Sigmoid colon (tissue), 7 donors: ENCODE measurements at places on chromosomes 2 and 18. TPM values are rescaled to one million over a fixed set of nuclear protein-coding genes. Genes with fewer than 3 reads are reported as not detected.

The CNDP1 gene
- total RNA-seq, result not detected

The CCDC148 gene
- 0.36 TPM for total RNA-seq

The C1GALT1C1L gene
- total RNA-seq, result 2.7 TPM

The GKN1 gene
- not detected for total RNA-seq

The GRB14 gene
- total RNA-seq, result 19.8 TPM

The ELOA2 gene
- total RNA-seq, result not detected

The KIF1A gene
- total RNA-seq, result 1.3 TPM

The NEU2 gene
- not detected for total RNA-seq

The LCLAT1 gene
- total RNA-seq, result 10.7 TPM

The TBR1 gene
- total RNA-seq, result not detected

The TNFRSF11A gene
- 2.1 TPM for total RNA-seq

The TUBA3D gene
- total RNA-seq, result not detected

GRCh38 chr2:204277226-204277625 is 268.0 kb upstream of the PARD3B start:
- no peak overlapping the region for H3K4me3 ChIP-seq
- no peak overlapping the region for H3K27ac ChIP-seq
- H3K27me3 ChIP-seq, result no peaks in the 10 kb centered on the region
- no peaks in the 10 kb centered on the region for H3K36me3 ChIP-seq
- no peak for DNase-seq

GRCh38 chr2:33893824-33894223 is 294.7 kb upstream of the FAM98A start:
- H3K4me3 ChIP-seq, result no peak overlapping the region
- no peaks in the 10 kb centered on the region for H3K27me3 ChIP-seq
- H3K27ac ChIP-seq, result no peak overlapping the region
- H3K4me1 ChIP-seq, result no peaks in the 10 kb centered on the region

- no peak overlapping the region for H3K27ac ChIP-seq
- DNase-seq, result no peak
- no peak overlapping the region for H3K4me3 ChIP-seq
- no peaks in the 10 kb centered on the region for H3K27me3 ChIP-seq
Measured at GRCh38 chr2:15660491-15661294, 69.0 kb downstream of the DDX1 start.

- H3K27ac ChIP-seq, result peak overlapping the region; percentile 63
- H3K27me3 ChIP-seq, result no peaks in the 10 kb centered on the region
- H3K4me1 ChIP-seq, result peaks cover 26% of the 10 kb centered on the region
- no peaks in the 10 kb centered on the region for H3K36me3 ChIP-seq
- DNase-seq, result no peak
- H3K4me3 ChIP-seq, result no peak overlapping the region
Measured at GRCh38 chr2:12896318-12896982, 179.7 kb downstream of the TRIB2 start.

GRCh38 chr18:77197073-77197472 is 52.6 kb upstream of the GALR1 start:
- H3K36me3 ChIP-seq, result no peaks in the 10 kb centered on the region
- no peak overlapping the region for H3K4me3 ChIP-seq

GRCh38 chr2:162035981-162036380 is 38.0 kb downstream of the DPP4 start:
- H3K4me1 ChIP-seq, result no peaks in the 10 kb centered on the region
- no peaks in the 10 kb centered on the region for H3K27me3 ChIP-seq
- no peak for DNase-seq
- no peak overlapping the region for H3K27ac ChIP-seq

DNA sequence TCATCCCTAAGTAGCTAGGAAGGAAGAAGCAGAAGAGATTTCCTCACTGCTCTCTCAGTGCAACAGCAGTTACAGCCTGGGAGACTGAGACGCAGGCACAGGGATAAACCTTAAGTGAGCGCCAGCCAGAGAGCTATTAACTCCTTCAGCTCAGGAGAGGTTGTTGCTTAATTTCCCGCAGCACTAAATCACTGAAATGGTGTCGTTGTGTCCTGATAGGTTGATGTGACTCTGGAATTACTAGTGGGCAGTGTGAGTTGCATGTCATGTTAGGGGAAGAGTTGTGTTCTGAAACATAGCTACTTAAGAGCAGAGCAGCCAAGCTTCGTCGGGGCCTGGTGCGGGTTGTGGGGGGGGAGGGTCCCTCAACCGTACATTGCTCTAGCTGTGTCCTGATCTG is 225.8 kb downstream of the NAPG start:
- H3K36me3 ChIP-seq, result no peaks in the 10 kb centered on the region
- H3K4me3 ChIP-seq, result no peak overlapping the region
- DNase-seq, result no peak
- H3K27me3 ChIP-seq, result no peaks in the 10 kb centered on the region

GRCh38 chr2:64675860-64676259 is 22.1 kb upstream of the SERTAD2 start:
- H3K4me3 ChIP-seq, result no peak overlapping the region
- no peaks in the 10 kb centered on the region for H3K27me3 ChIP-seq
- DNase-seq, result no peak
- H3K27ac ChIP-seq, result no peak overlapping the region
- no peaks in the 10 kb centered on the region for H3K4me1 ChIP-seq
- no peaks in the 10 kb centered on the region for H3K36me3 ChIP-seq

GRCh38 chr2:127508631-127509034 is 17.7 kb downstream of the IWS1 start:
- peak; percentile 85 for DNase-seq
- no peaks in the 10 kb centered on the region for H3K27me3 ChIP-seq
- peaks cover 18% of the 10 kb centered on the region for H3K4me1 ChIP-seq
- peaks cover 22% of the 10 kb centered on the region for H3K36me3 ChIP-seq
- peak overlapping the region; percentile 71 for H3K27ac ChIP-seq

DNA sequence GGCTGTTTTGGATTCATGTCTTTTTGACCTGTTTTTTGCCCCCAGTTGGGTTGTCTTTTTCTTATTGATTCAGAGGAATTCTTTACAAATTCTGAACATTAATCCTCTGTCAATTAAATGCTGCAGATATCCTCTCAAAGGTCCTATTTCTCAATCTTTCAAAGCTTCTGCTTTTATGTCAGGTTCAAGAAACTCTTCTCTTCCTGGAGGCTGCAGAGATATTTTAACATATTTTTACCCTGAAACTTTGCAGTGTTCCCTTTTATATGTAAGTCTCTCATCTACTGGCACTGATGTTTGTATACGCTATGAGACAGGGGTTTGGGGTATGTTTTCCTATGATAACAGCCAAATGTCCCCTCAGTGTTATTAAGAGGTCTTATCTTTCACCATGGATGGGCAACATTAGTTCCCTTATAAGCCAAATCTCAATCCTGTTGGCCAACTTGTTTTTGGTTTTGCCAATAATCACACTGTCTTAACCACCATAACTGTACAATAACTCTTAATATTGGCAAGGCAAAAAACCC is 159.3 kb downstream of the HDAC4 start:
- no peaks in the 10 kb centered on the region for H3K27me3 ChIP-seq
- H3K4me1 ChIP-seq, result peaks cover 86% of the 10 kb centered on the region
- peak overlapping the region; percentile 80 for H3K27ac ChIP-seq
- H3K4me3 ChIP-seq, result no peak overlapping the region
- no peaks in the 10 kb centered on the region for H3K36me3 ChIP-seq

DNA sequence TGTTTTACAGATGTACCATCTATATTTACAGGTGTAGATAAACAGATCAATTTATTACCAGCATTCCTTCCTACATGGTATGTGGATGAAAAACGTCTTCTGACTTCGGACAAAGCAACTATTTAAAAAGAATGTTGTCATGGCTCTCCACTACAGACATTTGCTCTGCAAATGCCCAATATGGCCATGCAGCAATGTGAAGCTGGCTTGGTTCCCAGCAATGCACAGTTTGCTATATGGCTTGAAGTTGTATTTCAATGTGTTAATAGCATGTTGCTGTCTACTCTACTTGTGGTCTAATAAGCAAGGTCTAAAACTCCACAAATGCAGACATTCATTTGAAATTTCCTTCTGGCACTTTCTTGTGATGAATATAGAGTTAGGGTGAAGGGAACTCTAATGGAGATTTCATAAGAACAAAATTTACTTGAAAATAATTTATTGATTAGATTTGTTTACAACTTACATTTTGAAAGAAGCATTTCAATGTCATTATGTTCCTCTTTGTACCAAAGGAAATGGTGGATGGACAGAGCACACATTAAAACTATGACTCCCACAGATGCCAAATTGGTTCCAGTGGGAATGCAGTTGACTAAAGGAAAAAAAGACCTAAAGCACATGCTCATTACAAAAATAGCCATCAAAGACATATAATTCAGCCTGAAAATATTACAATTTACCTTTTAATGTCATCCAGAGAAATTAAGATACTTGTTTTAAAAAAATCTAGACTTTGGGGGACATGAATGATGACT is 234.0 kb downstream of the DYM start:
- no peak for DNase-seq
- no peaks in the 10 kb centered on the region for H3K36me3 ChIP-seq
- peak overlapping the region; percentile 19 for H3K27ac ChIP-seq

DNA sequence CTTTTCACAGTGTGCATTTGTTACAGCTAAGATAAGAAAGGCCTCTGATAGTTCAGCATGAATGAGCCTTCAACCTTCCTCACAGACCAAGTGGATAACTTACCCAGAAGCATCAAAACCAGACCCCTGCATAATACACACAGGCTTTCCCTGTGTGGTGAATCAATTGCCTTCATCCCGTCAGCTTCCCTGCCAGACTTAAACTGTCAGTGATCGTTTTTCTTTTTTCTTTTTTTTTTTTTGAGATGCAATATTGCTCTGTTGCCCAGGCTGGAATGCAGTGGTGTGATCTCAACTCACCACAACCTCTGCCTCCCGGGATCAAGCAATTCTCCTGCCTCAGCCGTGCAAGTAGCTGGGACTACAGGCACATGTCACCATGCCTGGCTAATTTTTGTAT is 20.5 kb upstream of the SLC35F5 start:
- H3K36me3 ChIP-seq, result no peaks in the 10 kb centered on the region
- no peaks in the 10 kb centered on the region for H3K4me1 ChIP-seq
- no peak overlapping the region for H3K4me3 ChIP-seq
- H3K27me3 ChIP-seq, result no peaks in the 10 kb centered on the region

GRCh38 chr2:112481050-112481527 is 867 bp upstream of the TTL start:
- H3K27ac ChIP-seq, result peak overlapping the region; percentile 86
- H3K27me3 ChIP-seq, result no peaks in the 10 kb centered on the region
- no peaks in the 10 kb centered on the region for H3K36me3 ChIP-seq
- peaks cover 30% of the 10 kb centered on the region for H3K4me1 ChIP-seq

DNA sequence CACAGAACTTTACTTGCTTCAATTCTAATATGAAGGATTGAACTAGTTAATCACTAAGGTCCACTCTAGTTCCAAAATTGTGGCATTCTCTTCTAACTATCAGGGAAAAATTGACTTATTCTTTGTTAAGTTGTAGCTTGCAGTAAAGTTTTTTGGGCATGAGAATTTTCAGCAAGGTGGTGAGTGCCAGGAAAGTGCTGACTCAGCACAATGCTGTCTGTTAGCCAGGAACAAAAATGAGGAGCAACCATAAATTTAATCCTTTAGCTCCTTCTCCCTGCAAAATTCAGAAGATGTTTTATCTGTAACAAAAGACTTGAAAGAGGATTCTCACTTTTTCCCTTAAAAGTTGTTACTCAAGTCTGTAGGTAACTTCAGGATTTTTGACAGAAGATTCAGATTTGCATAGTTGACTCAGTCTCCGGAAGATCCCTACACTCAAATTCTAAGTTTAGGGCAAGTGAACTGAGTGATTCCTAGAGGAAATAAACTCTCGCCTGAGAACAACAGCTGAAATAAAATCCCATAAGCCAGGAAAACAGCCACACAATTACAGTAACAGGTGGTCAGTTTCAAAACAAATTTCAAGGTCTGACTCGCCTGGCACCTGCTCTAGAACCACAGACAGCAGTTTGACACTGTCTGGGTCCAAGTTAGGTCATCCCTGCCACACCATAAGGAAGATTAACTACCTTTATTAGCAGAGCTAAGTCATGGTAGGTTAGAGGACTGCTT is 20.2 kb upstream of the DARS1 start:
- H3K36me3 ChIP-seq, result no peaks in the 10 kb centered on the region
- peaks cover 3% of the 10 kb centered on the region for H3K4me1 ChIP-seq
- H3K27me3 ChIP-seq, result no peaks in the 10 kb centered on the region
- no peak overlapping the region for H3K4me3 ChIP-seq
- H3K27ac ChIP-seq, result no peak overlapping the region

- DNase-seq, result no peak
- peaks cover 43% of the 10 kb centered on the region for H3K4me1 ChIP-seq
- no peak overlapping the region for H3K27ac ChIP-seq
- no peaks in the 10 kb centered on the region for H3K27me3 ChIP-seq
- H3K36me3 ChIP-seq, result no peaks in the 10 kb centered on the region
Measured at GRCh38 chr18:51188024-51188701, 9.3 kb downstream of the MEX3C start.

DNA sequence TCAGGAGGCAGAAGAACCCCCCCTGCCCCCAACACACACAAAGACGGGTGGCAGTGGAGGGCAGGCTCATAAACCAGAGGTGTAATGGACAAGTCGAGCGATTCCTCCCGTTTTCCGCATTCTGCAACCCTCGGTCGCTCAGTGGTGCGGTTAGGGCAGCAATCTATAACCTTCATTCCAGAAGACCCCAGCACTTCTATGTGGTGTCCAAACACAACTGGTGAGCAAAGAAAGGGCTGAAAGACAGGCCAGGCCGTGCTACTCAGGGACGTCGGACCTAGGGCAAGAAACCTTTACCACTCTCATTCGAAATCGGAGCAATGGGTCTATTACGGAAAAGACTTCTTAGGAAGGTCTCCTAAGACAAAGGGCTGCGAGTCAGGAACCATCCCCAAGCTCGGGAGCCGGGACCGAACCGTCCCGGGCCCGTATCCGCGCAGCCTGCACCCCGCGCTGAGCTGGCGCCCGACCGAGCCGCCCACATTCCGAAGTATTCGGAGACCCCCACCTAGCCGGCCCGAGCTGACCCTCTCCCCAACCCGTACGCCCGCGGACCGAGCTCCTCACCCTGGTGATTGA is 568 bp downstream of the ARL5A start:
- peak overlapping the region; percentile 82 for H3K4me3 ChIP-seq
- peak; percentile 84 for DNase-seq
- peaks cover 23% of the 10 kb centered on the region for H3K4me1 ChIP-seq
- H3K27me3 ChIP-seq, result no peaks in the 10 kb centered on the region
- H3K27ac ChIP-seq, result peak overlapping the region; percentile 88

GRCh38 chr18:8526332-8526731 is 82.9 kb upstream of the RAB12 start:
- DNase-seq, result peak; percentile 33
- H3K27ac ChIP-seq, result no peak overlapping the region
- no peaks in the 10 kb centered on the region for H3K4me1 ChIP-seq
- H3K36me3 ChIP-seq, result no peaks in the 10 kb centered on the region
- H3K27me3 ChIP-seq, result no peaks in the 10 kb centered on the region

GRCh38 chr2:221420245-221420644 is 151.9 kb downstream of the EPHA4 start:
- DNase-seq, result no peak
- H3K27me3 ChIP-seq, result no peaks in the 10 kb centered on the region
- H3K4me3 ChIP-seq, result no peak overlapping the region
- peaks cover 36% of the 10 kb centered on the region for H3K36me3 ChIP-seq

- H3K36me3 ChIP-seq, result no peaks in the 10 kb centered on the region
- no peak for DNase-seq
- peak overlapping the region; percentile 67 for H3K27ac ChIP-seq
Measured at GRCh38 chr2:173216051-173216450, 138.6 kb upstream of the CDCA7 start.
